ENCODE measurements at places on chromosomes 1 and 21.

GRCh38 chr1:118963456-118964430, 24.4 kb downstream of the TBX15 start:
- no peak for DNase-seq

GRCh38 chr1:166944186-166944967, 31.0 kb downstream of the ILDR2 start:
- no peak for DNase-seq

- no peak for DNase-seq
Measured at GRCh38 chr1:201310986-201311355, 27.7 kb downstream of the PKP1 start.

DNA sequence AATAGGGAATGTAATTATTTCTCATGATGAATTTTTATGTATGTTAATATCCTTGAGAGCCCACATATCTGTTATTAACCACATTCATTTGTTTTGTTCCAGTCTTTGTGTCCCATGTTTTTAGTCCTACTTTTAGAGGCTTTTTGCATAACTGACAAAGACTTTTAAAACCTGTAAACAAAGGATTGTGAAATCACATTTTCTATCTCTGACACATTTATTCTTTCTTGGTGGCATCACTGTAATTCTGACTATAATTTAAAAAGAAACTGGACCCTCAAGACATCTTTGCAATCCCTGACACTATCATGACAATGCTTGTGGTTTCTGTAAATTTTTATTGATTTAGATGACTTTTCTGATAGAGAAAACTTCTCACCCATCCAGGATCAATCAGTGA, 313.1 kb downstream of the SIPA1L2 start:
- no peak for DNase-seq

DNA sequence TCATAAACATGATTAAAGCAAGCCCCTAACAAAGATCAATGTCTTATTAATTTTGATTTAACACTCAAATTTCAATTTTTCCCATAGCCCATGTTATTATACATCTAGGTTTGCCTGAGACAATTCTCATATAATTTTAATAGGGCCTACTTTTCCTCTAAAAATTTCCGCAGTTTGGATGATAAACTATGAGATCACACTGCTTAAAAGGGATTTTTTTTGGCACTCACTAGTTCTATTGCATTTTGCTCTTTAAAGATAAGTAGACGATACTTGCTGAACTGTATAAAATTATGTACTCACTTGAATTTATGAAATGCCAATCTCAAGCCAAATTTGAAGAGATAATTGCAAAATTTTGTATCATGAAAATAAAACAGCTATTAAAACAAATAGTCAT, 480.4 kb upstream of the ZRANB2 start:
- no peak for DNase-seq

DNA sequence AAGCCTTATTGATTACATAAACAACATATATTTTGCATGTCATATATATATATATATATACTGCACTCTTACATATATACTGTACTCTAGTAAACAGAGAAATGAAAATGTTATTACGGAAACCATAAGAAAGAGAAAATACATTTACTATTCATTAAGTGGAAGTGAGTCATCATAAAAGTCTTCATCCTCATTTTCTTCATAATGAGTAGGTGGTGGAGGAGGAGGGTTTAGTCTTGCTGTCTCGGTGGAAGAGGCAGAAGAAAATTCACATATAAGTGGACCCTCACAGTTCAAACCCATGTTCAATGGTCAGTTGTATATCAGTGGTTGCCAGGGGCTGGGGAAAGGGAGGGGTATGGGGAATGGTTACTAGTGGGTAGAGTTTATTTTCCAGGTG, 8.0 kb upstream of the IFNLR1 start:
- DNase-seq: no peak

DNA sequence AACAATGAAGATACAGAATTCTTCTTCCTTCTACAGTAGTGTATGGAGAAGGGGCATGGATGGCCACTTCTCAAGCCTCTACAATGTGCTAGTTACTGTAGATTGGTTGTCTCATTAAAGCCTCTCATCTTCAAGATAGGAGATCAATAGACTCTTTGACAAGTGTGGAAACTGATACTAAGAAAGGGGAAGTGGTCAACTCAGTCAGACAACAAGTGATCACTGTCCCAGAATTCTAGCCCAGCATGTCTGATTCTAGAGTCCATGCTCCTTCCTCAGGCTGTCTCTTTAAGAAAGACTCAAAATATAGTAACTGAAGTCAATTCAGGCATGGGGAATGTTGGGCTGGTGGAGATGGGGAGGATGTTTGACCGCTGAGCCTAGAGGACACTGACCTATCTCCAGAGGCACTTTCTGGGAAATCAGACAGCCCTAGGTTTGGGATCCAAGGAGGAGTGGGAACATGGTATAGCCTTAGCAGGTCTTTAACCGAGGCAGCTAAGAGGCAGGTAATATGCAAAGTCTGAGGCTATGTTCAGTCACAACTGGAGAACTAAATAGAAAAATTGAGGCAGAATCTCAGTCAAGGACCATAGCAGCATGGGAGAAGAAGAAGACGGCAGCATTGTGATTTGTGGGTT, 39.3 kb upstream of the EYA3 start:
- no peak for DNase-seq

- no peak for DNase-seq
Measured at GRCh38 chr1:59188413-59189213, 108.3 kb upstream of the FGGY start.

- no peak for DNase-seq
Measured at GRCh38 chr21:32463367-32463766, 50.9 kb downstream of the EVA1C start.

GRCh38 chr1:10378081-10378841, 20.6 kb upstream of the PGD start:
- no peak for DNase-seq

DNA sequence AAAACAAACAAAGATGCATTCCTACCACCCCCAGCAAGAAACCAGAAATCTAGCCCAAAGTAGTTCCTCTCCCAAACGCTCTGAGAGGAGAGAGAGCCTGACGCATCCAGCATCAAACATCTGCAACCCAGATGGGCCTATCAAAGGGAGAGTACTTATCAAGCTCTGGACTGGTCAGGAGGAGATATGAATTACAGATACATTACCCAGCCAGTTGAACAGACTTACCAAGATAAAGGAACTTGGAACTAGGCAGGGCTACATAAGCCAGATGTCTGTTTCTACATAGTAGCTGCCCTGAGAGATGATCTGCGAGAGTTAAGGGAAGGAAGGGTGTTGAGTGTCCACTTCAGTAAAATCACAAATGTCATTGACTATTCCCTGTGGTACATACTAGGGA, 138.4 kb downstream of the PAPPA2 start:
- DNase-seq: no peak

GRCh38 chr1:27149084-27149761, 5.7 kb downstream of the SLC9A1 start:
- DNase-seq: no peak

DNA sequence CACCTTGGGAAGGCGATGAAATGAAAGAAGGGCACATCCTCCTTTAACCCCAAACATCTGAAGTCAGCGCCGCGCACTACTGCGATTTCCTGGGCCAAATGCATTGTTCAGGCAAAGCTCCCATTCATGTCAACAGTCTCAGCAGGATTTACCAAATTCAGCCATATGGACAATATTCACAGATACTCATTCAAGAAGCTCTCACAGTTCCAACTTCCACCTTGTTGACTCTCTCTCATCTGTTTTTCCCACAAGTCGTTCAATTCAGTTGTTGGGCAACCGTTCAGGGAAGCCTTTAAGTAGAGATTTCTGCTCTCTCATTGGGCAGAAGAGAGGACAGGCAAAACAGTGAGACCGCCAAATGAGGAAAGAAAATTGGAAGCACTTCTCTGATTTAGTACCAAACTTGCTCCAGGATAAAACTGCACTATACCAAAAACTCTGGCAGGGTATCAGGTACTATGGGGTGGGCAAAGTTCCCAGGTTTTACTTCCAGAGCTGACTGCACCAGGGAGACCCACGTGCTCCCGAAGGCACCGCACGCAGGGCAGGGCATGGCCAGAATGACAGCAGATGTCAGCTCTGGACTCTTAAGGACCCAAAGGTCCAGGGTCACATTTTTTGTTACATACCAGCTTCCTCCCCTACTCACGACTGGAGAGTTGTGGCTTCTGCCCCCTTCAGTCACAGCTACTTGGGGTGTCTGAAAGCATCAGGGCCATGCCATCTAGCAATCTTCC, 668.8 kb downstream of the KIF26B start:
- no peak for DNase-seq

- DNase-seq: no peak
Measured at GRCh38 chr1:204577794-204578478, 61.7 kb downstream of the MDM4 start.

GRCh38 chr1:223223091-223223995, 80.3 kb upstream of the TLR5 start:
- DNase-seq: no peak

DNA sequence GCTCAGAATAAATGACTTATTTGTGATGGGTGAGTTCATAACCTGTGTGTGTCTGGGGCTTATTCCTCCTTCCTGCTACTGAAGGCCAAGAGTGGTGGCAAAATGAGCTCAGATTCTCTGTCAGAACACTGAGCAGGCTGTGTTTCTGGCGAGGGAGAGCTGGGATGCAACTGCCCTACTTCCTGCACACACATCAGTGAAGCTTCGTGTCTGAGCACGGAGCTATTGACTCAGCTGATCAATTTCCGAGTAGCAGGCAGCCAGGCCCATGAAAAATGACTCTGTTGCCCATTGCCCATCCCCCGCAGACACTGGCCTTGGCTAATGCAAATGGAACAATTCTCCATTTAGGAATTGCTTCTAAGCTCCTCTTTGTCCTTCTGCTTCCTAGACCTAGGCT, 27.7 kb downstream of the TNR start:
- DNase-seq: no peak

- DNase-seq: no peak
Measured at GRCh38 chr21:23016617-23017016, 2018.4 kb downstream of the NCAM2 start.

GRCh38 chr1:121522061-121522759, 337.4 kb downstream of the SRGAP2C start:
- DNase-seq: no peak

DNA sequence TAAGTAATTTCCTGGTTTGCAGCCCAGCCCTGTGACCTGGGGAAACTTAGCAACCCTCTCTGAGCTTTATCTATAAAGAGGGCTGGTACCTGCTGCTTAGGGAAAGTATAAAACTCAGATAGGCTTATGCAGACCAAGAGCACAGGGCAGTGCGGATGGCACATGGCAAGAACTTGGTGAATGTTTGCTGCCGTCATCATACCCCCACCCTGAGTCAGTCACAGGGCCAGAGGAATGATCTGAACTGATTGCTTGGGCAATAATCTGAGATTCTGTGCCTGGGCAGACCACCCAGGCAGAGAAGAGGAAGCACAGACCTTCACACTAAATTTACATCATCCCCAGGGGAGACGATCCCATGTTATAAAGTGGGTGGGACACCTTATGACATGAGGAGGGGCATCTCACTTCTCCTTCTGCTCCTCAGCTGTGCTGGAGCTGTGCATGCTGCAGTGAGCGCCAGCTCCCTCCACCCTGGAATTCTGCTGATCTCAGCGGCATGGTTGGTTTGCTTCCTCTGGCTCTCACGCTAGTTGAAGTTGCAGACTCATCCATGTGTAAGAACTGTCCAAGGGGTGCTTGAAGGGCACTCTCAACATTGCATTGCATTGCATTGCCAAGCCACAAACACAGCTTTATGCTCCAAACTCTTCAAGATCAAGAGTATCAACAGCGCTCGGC, 197.1 kb downstream of the AJAP1 start:
- DNase-seq: no peak

DNA sequence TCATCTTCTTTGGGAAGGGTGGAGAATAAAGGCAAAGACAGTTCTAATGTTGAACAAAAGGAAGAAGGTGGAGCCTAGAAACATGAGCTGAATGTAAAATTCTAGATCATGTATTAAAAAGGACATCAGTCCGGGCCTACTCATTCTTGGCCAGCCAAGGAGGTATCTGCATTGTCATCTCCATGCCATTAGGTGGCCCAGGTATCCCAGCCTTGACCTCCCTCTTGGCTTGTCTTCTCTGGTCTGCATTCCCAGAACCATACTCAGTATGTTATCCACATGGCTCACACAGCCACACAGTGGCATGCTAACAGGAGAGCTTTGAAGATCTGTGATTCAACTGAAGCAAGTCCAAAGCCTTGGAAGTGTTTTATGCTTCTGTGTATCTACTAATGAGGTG, 369.8 kb upstream of the KAZN start:
- no peak for DNase-seq

DNA sequence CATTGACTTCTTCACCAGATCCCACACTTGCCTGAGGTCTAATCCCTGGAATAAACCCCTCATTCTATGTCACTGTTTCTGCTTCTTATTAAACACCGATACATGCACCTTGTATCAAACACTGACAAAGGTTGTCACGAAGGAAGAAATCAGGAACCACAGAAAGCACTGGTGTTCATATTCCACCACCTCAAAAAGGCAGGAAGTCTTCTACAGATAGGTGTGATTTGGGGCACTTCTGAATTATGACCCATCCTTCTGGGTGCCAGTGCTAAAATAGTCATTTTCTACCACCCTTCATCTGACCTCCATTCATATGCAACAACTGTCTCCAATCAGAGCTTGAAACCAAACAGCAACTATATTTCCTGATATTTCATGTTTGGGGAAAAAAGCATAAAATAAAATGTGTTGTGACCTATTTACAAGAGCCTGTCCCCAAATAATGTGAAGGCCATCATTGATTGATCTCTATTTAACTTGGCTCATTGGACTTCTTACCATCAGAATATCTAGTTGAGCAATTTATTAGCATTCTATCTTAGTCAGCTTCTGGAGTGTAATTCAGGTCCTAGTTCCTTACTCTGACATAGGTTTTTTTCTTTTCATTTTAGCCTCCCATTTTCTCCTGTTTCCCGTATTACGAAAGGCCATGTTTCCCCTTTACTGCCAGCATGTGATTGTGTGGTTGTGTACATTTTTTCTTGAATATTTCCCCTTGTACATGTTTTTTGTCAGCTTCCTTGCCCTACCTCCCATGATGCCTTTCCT, 43.1 kb downstream of the DUSP10 start:
- no peak for DNase-seq

GRCh38 chr1:230808281-230808872, 59.9 kb downstream of the C1orf198 start:
- no peak for DNase-seq

DNA sequence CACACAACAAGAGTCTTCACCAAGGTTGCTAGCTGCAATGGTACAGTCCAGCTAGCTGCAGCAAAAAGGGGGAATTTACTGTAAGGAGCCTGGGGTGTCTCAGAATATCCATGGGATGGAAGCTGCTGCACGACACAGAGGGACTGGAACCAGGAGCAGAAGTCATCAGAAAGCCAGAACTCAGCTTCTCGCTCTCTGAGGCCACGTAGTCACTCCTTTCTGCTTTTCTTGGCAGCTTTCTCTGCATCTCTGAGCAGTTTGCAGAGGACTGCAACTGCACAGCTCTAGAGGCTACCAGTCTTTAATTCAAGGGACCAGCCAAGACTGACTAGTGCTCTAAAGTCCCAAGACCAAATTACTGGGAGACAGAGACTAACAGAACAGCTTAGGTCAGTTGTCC, 27.0 kb upstream of the IL10 start:
- no peak for DNase-seq

- no peak for DNase-seq
Measured at GRCh38 chr1:31273619-31274018, 23.0 kb downstream of the SNRNP40 start.

Data from CD4-positive, alpha-beta T cell treated with Interleukin-10 for 1 hour (primary cell).